ENCODE measurements at places on chromosomes 1 and 21.

- no peak overlapping the region for H3K27ac ChIP-seq
- H3K36me3 ChIP-seq: no peaks in the 10 kb centered on the region
- no peaks in the 10 kb centered on the region for H3K27me3 ChIP-seq
- H3K4me3 ChIP-seq: no peak overlapping the region
Observed at GRCh38 chr1:46583494-46583893, 20.6 kb downstream of the MKNK1 start.

DNA sequence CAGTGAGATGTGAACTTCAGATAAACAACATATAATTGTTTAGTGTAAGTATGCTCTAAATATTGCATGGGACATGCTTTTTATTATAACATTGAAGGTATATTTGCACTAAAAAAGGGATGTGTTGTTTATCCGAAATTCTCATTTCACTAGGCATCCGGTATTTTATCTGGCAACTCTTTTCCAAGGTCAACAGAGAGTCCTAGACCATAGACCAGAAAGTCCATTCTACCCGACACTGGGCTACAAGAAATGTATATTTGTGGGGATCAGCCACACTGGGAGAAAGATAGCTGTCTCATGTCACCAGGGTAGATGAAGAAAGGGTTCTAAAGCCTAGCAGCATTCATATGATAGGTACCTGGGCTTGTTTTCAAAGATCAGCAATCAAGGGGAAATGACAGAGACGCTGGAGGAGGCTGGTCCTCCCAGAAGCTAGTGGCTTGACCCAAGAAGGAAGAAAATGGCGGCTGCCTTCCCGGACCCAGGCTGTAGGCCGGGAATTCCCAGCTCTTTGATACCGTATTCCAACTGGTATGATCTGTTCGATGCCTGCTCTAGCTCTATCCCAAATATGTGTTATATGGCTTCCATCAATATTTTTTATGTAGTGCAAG, 161.1 kb upstream of the IRF2BP2 start:
- H3K27me3 ChIP-seq: no peaks in the 10 kb centered on the region
- peak overlapping the region; percentile 90 for H3K27ac ChIP-seq
- no peak for DNase-seq

- H3K27me3 ChIP-seq: no peaks in the 10 kb centered on the region
- H3K27ac ChIP-seq: no peak overlapping the region
- DNase-seq: no peak
- 0 out of 2 replicates have a peak, but pooled peaks cover 5% of the 10 kb centered on the region for H3K4me1 ChIP-seq
Observed at GRCh38 chr1:227759341-227760300, 24.4 kb downstream of the SNAP47 start.

- no peak overlapping the region for H3K4me3 ChIP-seq
- H3K27ac ChIP-seq: no peak overlapping the region
- DNase-seq: no peak
- no peaks in the 10 kb centered on the region for H3K4me1 ChIP-seq
- H3K27me3 ChIP-seq: no peaks in the 10 kb centered on the region
Observed at GRCh38 chr1:65503427-65503826, 83.0 kb downstream of the LEPR start.

Measured in Caco-2 (cell line).